ENCODE measurements at places on chromosomes 6 and 20. TPM values are rescaled to one million over a fixed set of nuclear protein-coding genes. Genes with fewer than 3 reads are reported as not detected.

Gene NKX2-4
- not detected for total RNA-seq

Gene PSORS1C2
- not detected for total RNA-seq

Gene SLC35F1
- total RNA-seq: 0.66 TPM

Gene ERVFRD-1
- not detected for total RNA-seq

DNA sequence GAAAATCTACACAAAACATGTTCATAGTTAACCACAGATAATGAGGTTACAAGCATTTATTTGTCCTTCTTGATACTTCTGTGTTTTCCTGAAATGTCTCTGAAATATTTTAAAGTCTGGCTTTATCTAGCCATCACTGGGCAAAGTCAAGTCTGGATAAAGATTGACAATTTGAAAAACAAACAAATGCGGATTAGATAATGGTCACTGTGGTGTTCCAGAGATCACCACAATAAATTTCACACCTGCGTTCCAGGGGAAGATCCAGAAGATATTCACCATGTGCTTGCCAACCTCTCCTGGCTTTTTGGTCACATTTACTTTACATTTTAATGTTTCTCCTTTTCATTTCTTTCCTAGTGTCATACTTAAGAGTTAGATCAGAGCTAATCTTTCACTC is 109.7 kb upstream of the CCDC28A start:
- no peak for DNase-seq

DNA sequence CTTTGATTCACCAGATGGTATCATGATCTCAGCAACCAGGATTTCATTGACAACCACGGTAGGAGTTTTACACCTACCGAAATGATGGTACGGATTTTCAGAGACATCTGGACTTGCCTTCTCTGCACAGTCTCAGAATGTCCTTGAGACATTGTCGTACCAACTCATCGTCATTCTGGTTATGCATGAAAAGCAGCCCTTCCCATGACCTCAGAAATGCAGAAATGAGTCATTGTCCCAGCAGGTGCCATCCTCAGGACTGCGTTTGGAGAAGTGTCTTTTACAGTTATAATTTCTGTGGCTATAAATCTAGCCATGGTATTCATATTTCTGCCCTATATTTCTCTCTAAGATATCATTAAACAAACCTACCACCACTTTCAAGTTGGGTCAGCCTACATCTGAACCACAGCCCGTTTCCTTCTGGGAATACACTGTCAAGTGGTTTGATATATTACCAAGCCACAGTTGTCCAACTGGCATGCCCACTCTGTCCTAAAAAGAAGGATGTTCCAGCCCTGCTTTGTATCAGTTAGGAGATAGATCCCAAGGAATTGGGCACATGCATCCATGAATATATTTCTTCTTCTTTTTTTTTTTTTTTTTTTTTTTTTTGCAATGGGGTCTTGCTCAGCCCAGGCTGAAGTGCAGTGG is 7.5 kb upstream of the BFSP1 start:
- peak; percentile 48 for DNase-seq

DNA sequence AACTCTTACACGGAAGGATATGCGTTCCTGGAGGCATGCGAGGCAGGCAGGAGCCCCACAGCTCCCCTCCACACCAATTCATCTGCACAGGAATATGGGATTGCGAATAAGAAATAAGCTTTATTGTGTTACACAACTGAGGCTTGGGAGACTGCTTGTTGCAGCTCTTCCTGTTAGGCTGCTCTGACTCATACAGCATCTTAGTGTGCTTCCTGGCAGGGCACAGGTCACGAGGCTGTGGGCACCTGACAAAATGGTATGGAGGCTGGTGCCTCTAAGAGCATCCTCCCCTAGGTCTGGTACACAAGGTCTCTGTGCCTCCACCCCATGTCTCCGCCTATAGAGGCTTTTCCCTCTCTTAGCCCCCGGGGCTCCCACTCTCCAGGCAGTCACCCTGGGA is 6.8 kb downstream of the SLC22A3 start:
- no peak for DNase-seq
